ENCODE measurements at places on chromosomes 11 and 22.

DNA sequence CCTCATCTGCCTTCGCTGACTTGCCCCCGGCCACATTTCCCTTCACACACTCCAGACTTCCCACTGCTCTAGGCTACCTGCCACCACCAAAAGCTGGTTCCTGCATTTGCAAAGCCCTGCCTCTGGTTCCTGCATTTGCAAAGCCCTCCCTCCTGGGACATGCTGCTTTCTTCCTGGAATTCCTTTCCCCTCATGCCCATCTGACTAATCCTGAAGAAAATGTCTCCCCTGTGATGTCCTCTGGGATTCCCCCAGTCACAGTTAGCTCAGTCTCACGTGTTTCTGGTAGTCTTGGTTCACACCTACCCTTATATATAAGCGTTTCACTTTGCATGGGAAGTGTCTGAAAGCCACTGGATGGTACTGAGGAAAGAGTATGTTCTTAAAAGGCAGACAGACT, 206.9 kb downstream of the DBX1 start:
- no peak for DNase-seq

DNA sequence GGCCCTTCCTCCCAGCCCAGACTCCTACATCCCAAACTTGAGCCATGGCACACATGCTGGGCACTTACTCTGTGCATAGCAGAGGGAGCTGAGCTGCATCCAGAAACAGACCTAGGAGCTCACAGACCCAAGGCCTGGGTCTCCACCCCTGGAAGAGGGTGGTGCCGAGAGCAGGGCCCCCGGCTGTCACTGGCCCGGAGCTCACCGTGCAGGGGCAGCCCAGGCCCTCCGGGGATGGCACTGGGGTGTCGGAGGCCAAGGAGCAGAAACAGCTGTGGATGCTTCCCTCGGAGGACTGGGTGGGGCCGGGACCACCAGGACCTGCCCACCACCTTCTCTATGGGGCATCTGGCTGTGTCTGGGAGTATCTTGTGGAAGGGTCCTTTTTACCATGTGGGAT, 4.3 kb upstream of the APOBEC3A start:
- no peak for DNase-seq

- no peak for DNase-seq
Measured at GRCh38 chr11:116808262-116809175, 14.6 kb downstream of the APOA4 start.

DNA sequence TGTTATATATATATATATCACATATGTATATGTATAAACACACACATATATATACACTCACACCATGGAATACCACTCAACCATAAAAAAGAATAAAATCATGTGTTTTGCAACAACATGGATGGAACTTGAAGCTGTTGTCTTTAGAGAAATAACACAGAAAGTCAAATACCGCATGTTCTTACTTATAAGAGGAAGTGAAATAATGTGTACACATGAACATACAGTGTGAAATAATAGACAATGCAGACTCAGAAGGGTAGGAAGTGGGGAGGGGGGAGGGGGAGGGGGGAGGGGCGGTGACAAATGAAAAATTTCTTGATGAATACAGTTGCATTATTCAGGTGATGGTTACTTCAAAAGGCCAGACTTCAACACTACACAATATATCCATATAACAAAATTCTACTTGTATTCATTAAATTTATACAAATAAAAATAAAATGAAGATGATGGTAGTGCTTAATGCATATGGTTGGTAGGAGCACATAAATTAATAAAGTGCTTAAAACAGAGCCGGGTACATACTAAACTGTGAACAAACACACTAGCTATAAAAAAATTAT, 5.8 kb upstream of the OR5B2 start:
- no peak for DNase-seq

GRCh38 chr11:69500285-69501120, 19.0 kb downstream of the LINC01488 start:
- no peak for DNase-seq

DNA sequence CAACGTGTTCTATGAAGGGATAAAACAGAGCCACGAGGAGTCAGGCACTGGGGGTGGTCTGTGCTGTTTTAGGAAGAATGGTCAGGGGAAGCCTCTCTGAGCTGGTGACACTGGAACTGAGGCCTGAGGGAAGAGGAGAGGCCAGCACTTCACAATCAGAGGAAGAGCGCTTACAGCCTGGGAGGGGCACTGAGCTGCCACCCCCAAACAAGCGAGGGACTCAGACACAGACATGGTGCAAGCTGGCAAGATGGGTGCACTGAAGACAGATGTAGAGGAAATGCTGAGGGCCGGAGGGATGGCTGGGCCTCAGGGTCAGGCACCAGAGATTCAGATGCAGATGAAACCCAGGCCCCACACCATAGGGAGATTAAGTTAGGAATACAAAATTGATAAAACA, 40.0 kb upstream of the TP53I11 start:
- no peak for DNase-seq

GRCh38 chr22:24443668-24444067, 16.3 kb downstream of the ADORA2A start:
- DNase-seq = no peak

- no peak for DNase-seq
Measured at GRCh38 chr11:46930089-46930488, 6.5 kb upstream of the CSTPP1 start.

Measured in activated naive CD8-positive, alpha-beta T cell treated with anti-CD3 and anti-CD28 coated beads, Interleukin-2, amount 50 U/mL, for 16 hours (primary cell).